ENCODE measurements at places on chromosomes 7 and 10.

- DNase-seq = no peak
These were observed 117.7 kb downstream of the ARHGAP21 start for GRCh38 chr10:24606021-24606420.

GRCh38 chr10:73262105-73262730 is 9.8 kb upstream of the MRPS16 start:
- no peak for DNase-seq

DNA sequence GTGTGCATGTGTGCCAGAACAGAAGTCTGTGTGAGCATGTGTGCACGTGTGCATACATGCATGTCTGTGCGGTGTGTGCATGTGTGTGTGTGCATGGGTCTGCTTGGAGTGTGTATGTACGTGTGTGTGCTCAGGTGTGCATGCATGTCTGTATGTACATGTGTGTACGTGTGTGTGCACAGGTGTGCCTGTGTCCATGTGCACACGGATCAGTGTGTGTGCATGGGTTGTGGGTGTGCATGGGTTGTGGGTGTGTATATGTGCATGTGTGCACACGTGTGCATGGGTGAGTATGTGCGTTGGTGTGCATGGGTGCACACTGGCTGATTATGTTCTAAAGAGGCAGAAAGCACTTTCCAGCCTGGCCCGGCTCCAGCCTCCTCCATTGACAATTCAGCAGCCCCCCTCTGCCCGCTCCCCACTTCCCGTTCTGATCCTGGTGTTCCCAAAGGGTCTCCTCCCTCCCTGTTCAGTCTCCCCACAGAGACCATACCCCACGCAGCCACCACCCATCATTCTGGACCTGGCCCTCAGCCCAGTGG is 44.1 kb upstream of the PDGFA start:
- no peak for DNase-seq

GRCh38 chr7:127927348-127927696 is 103.9 kb downstream of the LRRC4 start:
- DNase-seq = no peak

- DNase-seq = no peak
These were observed 256.6 kb downstream of the SORCS3 start for GRCh38 chr10:104897696-104898095.

- DNase-seq = no peak
These were observed 28.4 kb downstream of the JMJD1C start for GRCh38 chr10:63437116-63437949.

DNA sequence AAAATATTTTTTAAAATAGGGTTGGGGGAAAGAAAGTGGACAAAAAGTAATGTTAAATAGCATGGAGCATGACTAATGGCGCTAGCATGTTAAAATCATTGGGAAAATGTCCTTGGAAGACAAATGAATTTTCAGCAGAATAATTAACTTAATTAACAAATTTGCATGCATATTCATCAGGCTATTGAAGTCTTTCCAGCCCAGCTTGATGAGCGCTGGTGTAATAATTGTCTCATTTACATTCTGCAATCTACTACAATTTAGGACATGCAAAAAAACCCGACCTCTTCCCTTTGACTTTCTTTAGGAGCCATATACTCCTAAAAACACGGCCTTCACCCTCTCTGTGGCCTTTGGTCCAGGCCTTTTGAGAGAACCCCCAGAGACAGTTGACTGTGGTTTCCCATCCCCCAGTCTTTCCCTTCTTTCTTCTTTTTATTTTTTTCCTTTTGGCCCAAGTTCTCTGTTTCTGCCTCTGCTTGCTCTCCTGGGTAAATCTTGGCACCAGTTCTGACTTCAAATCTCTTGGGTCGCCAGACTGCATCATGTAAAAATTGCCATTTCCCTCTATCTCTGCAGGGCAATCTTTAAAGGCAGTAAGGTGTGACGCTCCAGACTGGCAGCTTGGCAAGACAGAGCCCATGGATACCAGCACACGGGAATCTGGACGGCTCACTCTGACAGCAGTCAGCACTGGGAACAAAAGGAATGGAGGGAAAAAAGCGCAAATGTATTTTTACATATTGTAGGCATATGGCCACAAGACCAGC is 105.5 kb downstream of the NEUROD6 start:
- DNase-seq = no peak

- no peak for DNase-seq
These were observed 173.9 kb downstream of the ELFN1 start for GRCh38 chr7:1843921-1844335.

DNA sequence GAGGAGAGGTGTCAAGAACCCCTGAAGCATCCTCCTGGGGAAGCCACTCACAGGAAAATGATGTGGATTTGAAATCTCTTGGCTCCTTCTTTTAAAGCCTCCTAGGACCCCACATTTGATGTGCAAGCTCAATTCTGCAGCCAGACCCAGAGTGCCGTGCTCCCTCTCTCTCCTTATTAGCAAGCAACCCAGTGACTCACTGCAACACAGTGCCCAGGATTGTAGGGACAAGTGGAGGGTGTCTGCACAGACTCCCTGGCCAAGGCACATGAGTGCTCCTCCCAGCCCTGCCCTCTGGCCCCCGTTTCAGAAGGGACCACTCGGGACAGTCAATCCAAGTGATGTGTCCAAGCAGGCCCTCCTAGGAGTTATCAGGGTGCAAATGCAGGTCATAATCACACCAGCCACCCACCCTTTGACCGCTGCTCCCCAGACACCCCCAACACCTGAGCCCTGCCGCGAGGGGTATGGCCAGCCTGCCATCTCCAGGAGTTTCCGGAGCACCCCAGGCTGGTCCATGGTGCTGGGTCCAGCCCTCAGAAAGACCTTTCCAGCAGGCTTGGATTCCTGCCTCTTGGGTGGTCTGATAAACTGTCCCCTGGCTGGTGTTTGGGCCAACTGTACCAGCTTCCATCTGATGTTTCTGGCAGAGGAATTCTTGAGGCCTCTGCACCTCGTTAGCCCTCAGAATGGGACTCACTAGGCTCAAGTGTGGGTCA is 54.5 kb upstream of the CXCL12 start:
- DNase-seq = no peak

- no peak for DNase-seq
These were observed 3.0 kb downstream of the PSPH start for GRCh38 chr7:56048245-56048644.

DNA sequence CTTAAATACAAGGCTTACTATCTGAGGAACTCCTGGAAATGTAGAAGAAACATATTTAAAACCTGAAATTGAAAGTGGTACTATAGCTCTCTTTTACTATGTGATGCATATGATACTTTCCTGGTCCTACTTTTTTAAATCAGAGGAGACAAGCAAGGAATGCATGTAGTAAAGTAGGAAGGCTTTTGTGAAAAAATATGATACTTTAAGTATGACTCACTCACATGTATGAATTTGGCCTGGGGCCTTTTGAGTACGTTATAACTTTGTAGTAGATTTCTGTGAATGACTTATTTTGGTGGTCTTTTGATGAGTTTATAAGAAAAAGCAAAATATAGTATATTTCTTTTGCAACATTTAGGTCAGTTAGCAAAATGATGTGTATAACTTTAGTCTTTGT is 53.8 kb downstream of the TAX1BP1 start:
- no peak for DNase-seq

GRCh38 chr10:126972635-126973414 is 67.6 kb downstream of the DOCK1 start:
- no peak for DNase-seq

DNA sequence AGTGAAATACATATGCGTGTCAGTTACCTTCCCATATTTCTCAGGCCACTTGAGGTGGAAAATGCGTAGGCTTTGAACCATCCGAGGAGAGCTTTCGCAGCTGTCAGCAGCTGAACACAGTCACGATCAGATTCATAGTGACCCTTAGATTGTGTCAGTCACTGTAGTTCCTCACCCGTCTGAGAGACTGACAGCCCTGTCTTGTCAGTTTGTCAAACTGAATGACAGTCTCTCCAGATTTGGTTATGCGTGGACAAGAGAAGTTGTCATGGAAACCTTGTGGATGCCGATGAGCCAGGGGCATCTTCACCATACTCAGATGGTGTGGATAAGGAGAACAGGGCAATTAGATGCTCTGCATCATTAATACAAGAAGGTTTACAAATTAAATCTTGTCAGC is 546.3 kb downstream of the TYW1 start:
- no peak for DNase-seq

- no peak for DNase-seq
These were observed 10.3 kb upstream of the DNAAF5 start for GRCh38 chr7:716222-716621.
